ENCODE measurements at places on chromosomes 6 and 20.
A peak's percentile ranks its signal among the peaks of the same experiment; 100 is the strongest.

- no peak for DNase-seq
Observed at GRCh38 chr6:160519603-160520042, 144.5 kb downstream of the LPA start.

DNA sequence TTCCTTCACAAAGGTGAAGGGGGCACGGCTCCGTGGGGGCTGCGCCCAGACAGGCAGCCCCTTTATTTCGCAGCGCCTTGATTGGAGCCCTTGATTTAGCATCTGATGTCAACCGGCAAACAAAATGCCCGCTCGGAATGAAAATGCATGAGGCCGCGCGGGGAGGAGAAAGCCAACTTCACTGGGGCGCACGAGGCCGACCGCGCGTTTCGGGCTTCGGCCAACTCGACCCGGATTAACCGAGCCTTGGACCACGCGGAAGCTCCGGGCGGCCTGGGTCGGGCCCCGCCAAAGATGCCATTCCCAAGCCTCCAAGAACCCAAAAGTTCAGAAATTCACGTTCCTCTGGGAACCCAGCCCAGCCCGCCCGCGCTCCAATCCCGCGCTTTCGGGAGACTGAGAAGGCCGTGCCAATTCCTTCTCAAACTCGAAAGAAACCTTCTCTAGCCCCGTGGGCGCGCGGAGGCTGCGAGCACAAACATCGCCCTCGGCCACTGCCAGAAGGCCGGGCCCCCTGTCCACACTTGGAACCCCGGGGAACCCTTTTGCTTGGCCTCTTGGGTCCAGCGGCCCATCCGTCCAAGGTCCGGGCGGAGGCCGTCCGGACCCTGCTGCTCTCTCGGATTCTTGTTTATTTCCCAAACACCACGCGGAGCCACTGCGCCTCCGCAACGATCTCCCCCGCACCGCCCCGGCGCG lies 879 bp upstream of the INSM1 start:
- DNase-seq = no peak

DNA sequence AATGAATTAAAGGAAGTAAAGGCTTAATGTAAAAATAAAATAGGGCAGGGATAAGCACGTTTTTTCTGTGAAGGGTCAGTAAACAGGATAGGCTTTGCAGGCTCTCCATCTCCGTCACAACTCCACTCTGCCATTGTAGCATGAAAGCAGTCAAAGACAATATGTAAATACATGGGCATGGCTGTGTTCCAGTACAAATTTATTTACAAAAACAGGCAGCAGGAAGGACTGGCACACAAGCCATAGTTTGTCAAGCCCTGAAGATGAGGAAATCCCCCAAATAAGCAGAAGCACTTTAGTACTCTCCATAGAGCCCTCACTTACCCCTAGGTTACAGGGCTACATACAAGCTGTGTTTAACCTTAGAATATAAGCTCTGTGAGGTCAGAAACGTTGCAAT lies 8.9 kb upstream of the FBXO9 start:
- no peak for DNase-seq

GRCh38 chr20:31565699-31566318 lies 39.3 kb upstream of the ID1 start:
- no peak for DNase-seq

- DNase-seq = no peak
Observed at GRCh38 chr20:54323227-54323734, 115.4 kb downstream of the PFDN4 start.

- DNase-seq = no peak
Observed at GRCh38 chr6:51382847-51383246, 564.2 kb downstream of the TFAP2B start.

DNA sequence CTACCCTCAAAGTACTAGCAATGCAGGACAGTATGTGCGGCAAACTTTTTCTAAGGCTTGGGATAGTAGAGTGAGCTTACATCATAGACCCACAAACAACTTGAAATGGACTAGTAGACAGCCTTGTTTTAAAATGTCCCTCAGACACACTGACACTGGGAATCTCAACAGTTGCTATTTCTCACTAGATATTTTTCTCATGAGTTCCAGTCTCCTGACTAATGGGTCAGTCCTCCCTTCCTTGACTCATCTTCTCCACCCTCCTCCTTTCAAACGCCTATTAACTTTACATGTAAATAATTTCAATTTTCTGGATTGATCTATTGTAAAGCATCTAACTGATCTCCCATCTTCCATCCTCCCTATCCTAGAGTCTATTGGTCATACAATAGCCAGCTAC lies 308.3 kb upstream of the PREP start:
- no peak for DNase-seq

DNA sequence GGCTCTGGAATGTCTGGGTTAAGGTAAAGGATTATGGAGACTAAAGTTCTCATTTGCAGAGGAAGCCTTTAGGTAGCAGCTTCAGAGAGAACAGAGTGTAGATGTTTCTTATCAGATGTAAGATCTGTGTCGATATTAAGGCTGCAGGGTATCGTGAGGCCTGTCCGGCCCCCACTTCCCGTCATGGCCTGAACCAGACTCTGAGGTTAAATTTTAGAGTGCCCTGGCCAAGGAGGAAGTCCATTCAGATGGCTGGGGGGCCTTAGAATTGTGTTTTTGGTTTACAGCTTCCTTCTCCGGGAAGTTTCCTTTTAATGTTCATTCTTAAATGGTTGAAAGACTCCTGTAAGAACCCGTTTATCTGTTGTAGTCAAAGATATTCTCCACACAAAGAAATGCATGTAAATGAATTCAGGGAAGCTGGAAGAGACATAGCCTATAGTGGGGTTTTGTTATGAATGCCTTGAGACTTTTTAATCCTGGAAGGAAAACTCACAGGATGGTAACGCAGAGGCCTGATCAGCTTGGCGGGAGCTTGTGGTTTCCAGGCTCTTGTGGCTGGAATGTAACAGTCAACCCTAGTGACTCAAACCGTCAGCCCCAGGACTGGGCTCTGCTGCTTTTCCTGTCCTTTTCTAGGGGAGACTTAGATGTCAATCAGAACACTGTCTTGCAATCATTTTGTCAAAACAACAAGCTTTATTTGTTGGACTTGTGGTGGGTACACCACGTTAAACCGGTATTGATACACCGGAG lies 34.7 kb downstream of the KIF25 start:
- DNase-seq = no peak

- DNase-seq = no peak
Observed at GRCh38 chr20:17583126-17583525, 13.3 kb downstream of the DSTN start.

DNA sequence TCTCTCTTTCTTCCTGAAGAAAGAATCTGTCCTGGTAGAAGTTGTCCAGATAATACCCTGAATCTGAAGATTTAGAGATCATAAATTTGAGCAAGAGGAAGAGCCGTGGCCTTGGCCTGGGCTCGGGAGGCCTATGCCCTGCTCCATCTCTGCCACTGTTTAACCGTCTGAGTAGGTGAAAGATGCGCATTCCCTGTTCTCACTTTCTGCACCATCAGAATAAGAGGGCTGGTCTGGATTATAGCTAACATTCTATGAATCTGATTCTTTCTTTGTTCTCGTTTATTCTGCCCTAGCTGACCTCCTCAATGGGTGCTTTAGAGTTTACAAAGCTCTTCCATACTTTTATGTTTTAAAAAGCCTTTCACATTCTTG lies 51.3 kb downstream of the ELOVL4 start:
- DNase-seq = no peak

DNA sequence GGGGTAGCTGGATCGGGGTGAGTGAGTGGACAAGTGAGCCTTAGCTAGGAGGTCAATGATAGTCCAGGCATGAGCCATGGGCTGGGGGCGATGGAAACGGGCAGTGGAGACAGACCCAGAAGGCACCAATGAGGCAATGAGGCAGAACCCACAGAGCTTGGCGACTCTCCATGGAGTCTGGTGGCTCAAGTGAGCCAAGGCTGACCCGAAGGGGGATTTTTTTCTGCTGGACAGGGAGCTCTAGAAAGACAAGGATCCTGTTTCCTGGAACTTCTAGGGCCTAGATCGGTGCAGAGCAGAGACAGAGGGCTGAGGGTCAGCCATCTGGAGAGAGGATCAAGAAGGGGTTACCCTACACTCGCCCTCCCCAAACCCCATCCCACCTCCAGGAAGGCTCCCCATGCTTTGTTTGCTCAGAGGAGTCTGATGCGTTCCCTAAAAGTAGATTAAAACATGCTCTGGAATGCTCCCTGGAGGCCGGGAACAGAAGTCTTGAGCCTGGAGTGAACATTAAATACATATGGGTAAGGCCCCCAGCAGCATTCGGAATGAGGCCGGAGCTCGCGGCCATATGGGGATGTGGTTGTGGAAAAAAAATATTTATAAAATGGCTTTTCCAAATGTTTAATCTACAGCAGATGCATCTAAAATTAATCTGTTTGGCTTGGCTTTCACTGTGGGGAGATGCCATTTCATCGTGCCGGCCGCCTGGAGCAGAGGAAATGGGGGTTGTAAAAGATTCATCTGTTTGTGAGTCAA lies 237.8 kb upstream of the PMEPA1 start:
- peak; percentile 61 for DNase-seq

- DNase-seq = no peak
Observed at GRCh38 chr6:148848915-148849314, 102.1 kb downstream of the UST start.

- DNase-seq = no peak
Observed at GRCh38 chr20:3203315-3204123, 963 bp downstream of the DDRGK1 start.

DNA sequence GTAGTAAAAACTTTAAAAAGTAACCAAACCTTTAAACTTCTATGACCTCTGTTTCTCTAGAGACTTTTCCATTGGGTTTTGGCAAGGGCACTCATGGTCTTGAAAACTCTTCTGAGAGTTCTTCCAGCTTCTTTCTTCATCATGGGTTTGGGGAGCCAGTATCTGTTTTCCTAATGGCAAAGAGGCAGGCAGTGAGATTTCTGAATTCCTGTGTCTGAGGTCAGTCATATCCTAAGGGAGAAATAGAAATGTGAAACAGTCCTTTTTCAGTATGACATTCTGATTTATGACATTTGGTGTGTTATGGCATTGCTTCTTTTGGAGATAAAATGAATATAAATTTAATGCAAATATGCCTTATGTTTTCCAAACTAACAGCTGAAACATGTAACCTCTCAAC lies 518.5 kb upstream of the MARCKS start:
- no peak for DNase-seq

- no peak for DNase-seq
Observed at GRCh38 chr6:30599625-30600324, 17.3 kb downstream of the PPP1R10 start.

DNA sequence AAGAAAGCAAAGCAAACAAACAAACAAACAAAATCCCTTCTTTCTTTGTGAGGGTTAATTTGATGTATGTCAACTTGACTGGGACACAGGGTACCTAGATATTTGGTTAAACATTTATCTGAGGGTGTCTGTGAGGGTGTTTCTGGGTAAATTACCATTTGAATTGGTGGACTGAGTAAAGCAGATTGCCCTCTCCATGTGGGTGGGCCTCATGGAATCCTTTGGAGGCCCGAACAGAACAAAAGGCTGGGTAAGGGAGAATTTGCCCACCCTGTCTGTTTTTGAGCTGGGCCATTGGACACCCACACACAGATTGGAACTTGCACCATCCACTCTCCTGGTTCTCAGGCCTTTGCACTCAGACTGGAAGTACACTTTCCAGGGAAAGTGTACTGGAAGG lies 628.8 kb upstream of the CITED2 start:
- DNase-seq = no peak

- DNase-seq = no peak
Observed at GRCh38 chr20:47295129-47295813, 61.2 kb downstream of the ZMYND8 start.

GRCh38 chr20:9210356-9210755 lies 141.5 kb downstream of the PLCB4 start:
- DNase-seq = no peak

- no peak for DNase-seq
Observed at GRCh38 chr6:112041535-112041934, 12.4 kb upstream of the CCN6 start.

DNA sequence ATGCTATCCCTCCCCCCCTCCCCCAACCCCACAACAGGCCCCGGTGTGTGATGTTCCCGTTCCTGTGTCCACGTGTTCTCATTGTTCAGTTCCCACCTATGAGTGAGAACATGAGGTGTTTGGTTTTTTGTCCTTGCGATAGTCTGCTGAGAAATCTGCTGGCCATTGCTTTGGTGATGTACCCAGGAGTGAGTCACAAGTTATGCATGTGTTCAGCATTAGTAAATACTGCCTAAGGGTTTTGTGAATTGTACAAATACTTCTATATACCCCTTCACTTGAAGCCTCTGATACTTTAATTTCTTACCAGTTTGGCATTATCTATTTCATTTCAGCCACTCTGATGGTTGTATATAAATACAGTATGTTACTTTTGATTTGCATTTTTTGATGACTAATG lies 711.3 kb upstream of the GJE1 start:
- DNase-seq = no peak

GRCh38 chr6:75296811-75297779 lies 12.5 kb upstream of the TMEM30A start:
- no peak for DNase-seq

- no peak for DNase-seq
Observed at GRCh38 chr6:36120539-36120938, 9.8 kb upstream of the MAPK13 start.

GRCh38 chr6:4394786-4395185 lies 259.4 kb upstream of the ECI2 start:
- DNase-seq = no peak

GRCh38 chr6:3326184-3326971 lies 67.6 kb downstream of the PSMG4 start:
- DNase-seq = no peak

DNA sequence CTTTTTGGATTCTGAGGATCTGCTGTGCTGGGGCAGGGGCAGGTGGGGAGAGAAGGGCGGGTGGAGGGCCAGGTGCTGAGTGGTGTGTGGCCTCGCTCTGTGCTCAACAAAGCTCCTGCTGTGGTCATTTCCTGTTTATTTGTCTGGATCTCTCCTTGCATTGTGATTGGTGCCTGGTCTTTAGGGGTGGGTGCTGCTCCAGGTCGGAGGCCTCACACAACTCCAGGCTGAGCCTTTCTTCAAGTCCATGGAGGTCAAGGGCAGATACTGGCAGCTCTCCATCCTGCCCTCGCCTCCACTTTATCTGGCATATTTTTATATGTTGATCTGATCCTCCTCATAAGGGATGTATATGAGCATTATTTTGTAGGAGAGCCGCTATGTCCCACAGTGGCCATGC lies 36.2 kb downstream of the HLA-F start:
- no peak for DNase-seq

GRCh38 chr6:77883851-77884250 lies 231.0 kb downstream of the MEI4 start:
- no peak for DNase-seq

- no peak for DNase-seq
Observed at GRCh38 chr20:43680981-43681380, 14.1 kb downstream of the MYBL2 start.
